Sciatic nerve (tissue), 2 donors: ENCODE measurements at places on chromosomes 3 and 15.

GRCh38 chr3:10423171-10423882 is 82.1 kb downstream of the ATP2B2 start:
- DNase-seq = no peak

DNA sequence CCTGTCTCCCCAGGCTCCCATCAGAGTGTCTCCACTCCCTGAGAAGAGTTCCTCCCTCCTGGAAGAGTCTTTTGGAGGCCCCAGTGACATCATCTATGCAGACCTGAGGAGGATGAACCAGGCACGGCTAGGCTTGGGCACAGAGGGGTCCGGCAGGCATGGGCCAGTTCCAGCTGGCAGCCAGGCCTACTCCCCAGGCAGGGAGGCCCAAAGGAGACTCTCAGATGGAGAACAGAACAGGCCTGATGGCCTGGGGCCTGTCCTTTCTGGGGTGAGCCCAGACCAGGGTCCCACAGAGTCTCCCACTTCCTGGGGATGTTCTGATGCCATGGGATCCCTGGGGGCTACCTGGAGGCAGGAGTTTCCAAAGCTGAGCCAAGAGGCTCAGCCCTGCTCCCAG is 8.5 kb downstream of the SH2D7 start:
- peak; percentile 28 for DNase-seq

DNA sequence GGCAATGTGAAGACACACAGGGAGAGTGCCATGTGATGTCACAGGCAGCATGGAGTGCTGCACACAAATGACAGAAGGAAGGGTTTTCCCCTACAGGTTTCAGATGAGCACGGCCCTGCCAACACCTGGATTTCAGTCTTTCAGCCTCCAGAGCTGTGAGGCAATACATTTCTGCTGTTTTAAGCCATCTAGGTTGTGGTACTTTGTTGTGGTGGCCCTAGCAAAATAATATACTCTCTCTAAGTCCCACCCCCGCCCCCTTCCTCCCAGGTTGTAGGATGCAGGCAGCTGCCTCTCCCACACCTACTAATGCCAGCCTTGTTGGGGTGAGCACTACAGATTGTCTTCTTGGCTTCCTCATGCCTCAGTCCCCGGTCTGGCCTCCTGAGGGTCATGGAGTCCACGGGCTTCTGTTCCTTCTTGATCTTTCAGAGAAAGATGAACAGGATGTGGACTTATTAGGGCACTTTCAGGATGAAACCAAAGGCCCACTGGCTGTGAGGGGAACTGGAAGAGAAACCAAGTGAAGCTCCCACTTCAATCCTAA is 180.0 kb downstream of the CD47 start:
- DNase-seq = no peak

DNA sequence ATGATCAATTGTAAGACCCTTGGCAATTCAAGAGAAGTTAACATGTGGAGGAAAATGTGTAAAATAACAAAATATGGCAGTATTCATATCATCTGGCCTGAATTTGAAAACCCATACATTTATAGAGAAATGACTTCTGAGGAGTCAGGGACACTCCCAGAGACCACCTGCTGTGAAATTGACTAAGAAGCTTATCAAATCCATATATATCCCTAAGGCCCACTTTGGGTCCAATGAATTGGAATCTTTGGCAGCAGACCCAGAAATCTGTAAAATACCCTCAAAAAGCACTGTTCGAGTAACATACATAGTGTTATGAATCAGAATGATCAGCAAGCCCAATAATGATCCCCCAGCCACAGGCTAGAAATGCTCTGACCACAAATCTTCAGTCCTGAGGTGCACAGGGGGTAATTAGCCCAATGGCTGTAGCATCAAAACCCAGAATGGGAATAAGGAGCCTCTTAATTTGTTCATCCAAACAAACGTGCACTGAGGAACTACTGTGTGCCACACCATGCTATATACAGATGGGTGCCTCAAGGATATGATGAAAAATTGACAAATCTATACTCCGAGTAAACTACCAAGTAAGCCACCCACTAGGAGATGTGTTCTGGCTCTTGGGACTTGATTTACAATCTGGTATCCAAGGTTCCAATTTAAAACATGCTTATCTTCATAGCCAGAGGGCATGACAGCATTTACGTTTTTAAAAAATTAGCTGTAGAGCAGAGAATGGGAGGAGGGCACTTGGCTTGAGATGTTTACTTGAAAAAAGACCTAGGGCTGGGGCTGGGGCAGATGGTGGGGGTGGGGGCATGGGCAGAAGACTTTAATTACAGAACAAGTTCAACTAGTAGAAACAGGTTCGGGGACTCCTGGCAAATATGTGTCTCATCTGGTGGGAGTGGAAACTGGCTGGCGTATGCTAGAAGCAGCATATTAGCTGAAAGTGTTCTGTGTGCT is 9.1 kb upstream of the ARHGEF3 start:
- DNase-seq = no peak

GRCh38 chr3:44363591-44363990 is 25.0 kb downstream of the TCAIM start:
- DNase-seq = no peak

DNA sequence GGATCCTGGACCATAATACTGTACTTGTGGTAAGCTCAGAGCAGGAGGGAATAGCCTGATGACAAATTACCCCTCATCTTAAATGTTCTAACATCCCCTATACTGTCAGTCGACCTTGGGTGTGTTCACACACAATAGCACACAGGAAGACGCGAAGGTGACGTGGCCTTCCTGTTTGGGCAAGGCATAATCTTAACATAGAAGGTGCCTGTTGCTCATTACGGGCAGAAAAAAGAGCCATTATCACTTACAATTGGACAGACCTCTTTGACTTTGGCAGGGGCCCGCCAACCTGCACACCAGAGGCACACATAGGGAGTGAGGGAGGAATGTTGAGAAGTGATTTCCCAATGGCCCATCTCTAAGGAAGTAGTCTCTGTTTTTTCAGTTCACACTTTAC is 144.2 kb downstream of the ANO10 start:
- DNase-seq = no peak

DNA sequence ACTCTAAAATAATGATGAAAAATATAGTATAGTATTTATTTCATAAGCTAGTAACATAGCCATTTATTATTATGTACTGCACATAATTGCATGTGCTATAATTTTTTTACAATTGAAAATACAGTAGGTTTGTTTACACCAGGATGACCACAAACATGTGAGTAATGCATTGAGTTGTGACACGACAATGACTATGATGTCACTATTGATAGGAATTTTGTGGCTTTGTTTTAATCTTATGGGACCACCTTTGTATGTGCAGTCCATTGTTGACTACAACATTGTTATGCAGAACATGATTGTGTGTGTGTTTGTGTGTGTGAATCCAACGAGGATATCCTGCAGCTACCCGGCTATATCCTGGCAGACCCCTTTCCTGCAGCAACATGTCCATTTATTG is 372.2 kb upstream of the MCTP2 start:
- DNase-seq = no peak

DNA sequence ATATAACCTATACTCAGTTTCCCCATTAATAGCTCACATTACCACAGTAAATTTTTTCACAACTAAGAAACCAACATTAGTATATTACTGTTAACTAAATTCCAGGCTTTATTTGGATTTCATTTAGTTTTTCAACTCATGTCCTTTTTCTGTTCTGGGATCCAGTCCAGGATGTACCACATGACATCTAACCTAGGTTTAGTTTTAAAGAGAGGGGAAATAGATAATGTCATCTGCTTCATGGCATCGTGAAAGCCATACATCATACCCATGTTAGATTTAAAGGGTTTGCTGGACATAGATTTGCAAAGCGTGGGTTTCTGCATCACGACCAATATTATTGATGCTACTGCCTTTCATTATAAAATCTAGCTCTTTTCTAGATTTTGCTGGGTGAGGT is 33.2 kb upstream of the RPP14 start:
- DNase-seq = no peak

DNA sequence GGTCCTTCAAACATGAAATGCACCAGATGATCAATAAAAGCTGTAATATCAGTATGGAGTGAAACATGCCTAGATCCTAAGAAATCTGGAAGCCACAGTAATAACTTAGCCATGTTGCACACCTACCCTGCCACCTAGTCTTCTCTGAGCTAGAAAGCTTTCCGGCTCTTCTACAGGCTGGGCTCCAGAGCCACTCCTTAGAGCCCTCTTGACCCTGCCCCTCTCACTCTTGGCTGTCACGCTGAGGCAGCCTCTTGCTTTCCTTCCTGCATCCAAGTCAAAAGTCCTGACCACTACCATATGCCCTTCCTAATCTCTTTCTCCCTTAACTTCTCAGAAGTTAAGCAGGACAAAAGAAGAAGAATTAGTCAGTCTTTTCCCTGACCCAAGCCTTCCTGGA is 17.7 kb downstream of the RBM15B start:
- no peak for DNase-seq

- DNase-seq = no peak
Observed at GRCh38 chr15:77168616-77169015, 97.7 kb upstream of the TSPAN3 start.

GRCh38 chr3:81245501-81245900 is 515.9 kb downstream of the GBE1 start:
- no peak for DNase-seq
